Skin of body (tissue), 3 donors: ENCODE measurements at places on chromosomes 12 and 14. TPM values are rescaled to one million over a fixed set of nuclear protein-coding genes. Genes with fewer than 3 reads are reported as not detected.

- DNase-seq, result no peak
These were observed 328.8 kb upstream of the PDE3A start for GRCh38 chr12:20039562-20039961.

DNA sequence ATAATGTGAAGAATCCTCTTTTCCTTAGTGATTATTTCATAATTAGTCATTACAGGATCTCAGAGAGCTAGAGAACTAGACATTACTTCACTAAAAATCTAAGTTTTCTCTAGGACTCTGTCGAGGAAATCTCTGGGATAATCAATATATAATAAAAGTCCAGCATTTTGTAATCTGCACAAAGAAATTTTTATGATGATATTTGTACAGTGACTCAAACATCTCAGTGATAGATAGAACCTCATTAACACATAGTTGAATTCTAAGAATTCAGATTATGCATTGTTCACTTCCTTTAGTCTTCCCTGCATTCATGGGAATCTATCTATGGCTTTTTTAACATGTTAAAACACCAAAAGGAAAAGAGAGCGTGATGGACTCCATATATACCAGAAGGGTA lies 11.0 kb downstream of the ITPR2 start:
- DNase-seq, result no peak

GRCh38 chr14:86933958-86934595 lies 1058.9 kb downstream of the GALC start:
- DNase-seq, result no peak

DNA sequence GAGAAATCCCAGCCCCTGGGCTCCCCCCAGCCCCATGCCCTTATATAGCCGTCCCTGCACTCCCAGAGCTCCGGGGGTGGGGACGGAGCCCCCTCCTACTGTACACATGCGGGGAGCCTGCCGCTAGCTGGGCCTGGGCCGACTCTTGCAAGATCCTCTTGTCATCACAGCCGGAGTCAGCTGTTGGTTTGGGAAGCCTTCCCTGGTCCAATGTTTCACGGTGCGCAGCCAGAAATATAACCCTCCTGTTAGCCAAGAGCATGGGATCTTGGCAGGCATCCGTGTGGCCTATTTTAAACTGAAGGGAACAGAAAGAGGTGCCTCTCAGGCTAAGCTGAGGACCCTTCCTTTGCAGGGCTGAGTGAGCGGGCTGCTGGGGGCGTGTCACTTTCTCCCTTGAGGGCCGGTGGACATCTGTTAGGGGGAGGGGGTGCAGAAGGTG lies 175.3 kb downstream of the TSPAN9 start:
- DNase-seq, result peak; percentile 87

GRCh38 chr12:109687250-109687649 lies 26.4 kb upstream of the FAM222A start:
- no peak for DNase-seq

GRCh38 chr12:56221232-56221756 lies 428 bp downstream of the RNF41 start:
- DNase-seq, result peak; percentile 69

DNA sequence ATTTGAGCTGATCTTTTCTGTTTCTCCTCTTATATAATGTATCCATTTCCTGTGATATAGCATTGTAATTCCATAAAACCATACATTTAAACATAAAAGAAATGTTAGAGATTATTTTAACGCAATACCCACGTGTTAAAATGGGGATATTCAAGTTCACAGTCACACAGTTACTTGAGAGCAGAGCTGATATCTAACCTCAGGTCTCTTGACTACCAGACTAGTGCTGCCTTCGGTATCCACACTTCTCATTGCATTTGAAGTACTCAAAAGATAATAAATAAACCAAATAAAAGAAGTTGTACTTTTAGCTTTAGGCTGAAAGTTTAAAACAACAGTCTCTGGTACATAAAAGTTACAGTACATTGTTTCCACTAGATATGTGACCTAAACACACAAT lies 2.9 kb downstream of the CLECL1 start:
- no peak for DNase-seq

DNA sequence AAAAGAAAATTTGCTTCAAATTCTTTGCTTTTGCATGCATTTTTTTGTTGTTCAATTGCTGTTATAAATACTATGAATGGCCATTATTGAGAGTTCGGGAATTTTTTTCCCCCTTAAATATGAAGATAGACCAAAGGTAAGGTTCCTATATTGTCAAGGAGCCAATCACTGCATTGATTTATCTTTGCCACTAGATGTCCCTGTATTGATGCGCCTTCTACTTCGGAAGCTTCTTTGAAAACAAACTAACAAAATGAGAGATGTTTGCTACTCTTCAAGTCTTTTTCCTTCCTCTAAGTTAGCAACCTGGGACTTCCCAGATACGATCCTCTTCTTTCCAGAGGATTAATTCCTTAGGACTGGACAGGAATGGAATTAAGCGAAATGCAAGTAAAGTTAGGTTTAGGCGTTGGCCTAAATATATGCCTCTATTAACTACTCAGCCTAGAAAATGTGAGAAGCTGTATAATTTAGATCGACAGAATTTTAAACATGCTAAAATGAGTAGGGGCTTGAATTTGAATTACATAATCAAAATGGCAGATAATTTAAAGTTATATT lies 318.1 kb downstream of the AEBP2 start:
- peak; percentile 33 for DNase-seq

- DNase-seq, result no peak
These were observed 213.1 kb upstream of the RTL1 start for GRCh38 chr14:101116486-101117130.

GRCh38 chr14:95891742-95892141 lies 15.1 kb downstream of the TUNAR start:
- DNase-seq, result no peak

GRCh38 chr14:90911121-90911520 lies 94.9 kb upstream of the TTC7B start:
- no peak for DNase-seq

DNA sequence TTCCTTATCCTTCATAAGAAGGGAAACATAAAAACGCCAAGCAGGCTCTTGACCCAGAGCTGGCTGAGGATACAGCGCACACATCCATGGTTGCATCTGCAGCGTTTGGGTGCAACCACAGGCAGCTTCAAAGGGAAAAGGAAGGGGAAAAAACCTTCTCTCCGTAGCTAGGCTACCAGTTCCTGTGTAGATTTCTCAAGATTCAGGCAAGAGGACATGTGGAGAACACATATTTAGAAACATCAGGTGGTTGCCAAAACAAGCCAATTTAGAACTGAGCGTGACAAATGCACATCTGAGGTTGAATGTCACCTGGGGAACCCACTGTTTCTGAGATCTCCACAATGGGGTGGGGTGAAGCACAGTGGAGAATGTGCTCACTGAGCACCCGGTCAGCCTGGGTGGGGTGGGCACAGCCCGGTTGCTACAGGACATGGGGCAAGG lies 78.3 kb upstream of the BDKRB2 start:
- DNase-seq, result peak; percentile 46

NPFF gene
- total RNA-seq, result 0.59 TPM

MIP gene
- not detected for total RNA-seq
